ENCODE measurements at places on chromosomes 16 and 17.

GRCh38 chr17:74923538-74924249 is 379 bp upstream of the OTOP2 start:
- peak; percentile 17 for DNase-seq

DNA sequence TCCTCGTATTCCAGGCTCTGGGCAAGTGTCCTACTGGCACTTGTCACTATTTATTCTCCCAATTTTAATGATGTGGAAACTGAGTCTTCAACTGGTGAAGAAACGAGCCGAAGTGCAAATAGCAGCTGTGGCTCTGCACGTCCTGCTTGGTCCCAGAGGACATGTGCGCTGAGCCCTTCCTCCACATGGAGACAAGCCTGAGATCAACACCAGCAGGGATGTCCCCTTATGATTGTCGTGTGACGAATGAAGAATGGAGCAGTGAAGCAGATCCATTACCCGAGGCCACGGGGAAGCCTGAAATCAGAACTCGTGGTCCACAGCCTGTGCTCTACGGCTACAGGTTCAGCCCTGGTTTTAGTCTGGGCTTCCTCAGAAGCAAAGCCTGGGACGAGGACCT is 61.0 kb downstream of the FOXL1 start:
- no peak for DNase-seq

DNA sequence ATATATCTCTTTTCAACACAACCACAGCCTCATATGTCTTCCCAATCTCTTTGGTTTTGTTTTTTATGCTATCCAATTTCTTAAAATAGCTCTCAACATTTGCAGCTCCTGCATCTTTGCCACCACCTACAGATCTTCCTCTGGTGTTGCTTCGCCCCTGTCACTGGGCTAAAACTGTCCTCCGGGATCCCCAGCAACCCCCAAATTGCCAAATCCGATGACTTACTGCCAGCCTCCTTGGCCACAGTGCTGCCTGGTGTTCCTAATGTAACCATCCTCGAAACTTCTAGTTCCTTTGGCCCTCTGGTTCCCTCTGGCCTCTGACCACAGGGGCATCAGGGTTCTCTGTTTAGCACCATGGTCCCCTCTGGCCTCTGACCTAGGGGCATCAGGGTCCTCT is 70.8 kb downstream of the ELAC2 start:
- DNase-seq, result no peak

DNA sequence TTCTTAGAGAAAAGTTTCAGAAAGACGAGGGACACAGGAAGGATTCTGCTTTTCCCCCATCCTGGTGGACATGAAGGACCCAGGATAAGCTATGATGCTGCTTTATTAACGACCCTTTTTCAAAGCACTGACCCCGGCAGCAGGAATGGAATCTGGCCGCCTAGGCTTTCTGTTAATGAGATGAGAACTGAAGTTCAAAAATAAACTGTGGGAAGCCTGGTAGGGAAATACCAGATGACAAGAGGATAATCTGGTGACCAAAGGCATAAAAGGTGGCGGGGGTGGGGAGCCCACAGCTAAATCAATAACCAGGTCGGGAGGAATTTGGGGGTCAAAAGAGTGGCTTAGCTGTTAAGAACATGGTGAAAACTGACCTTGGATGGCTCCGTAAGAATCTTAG is 171.0 kb downstream of the XYLT1 start:
- DNase-seq, result no peak

GRCh38 chr16:85334718-85335583 is 222.7 kb upstream of the CIBAR2 start:
- DNase-seq, result no peak

DNA sequence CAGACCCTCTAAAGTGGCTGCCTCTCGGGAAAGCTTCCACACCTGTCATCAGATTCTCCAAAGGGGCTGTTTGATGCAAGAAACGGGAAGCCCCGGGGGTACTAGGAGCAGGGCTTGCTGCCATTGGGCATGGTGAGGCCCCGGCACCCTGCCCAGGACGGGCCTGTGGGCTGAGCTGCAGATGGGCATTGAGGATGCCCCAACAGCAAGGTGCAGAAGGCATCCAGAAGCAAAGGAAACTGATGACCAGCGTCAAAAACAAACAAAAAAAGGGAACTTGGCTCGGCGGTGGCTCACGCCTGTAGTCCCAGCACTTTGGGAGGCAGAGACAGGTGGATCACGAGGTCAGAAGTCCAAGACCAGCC is 1.5 kb upstream of the LIMD2 start:
- DNase-seq, result no peak

GRCh38 chr16:87702325-87702811 is 63.4 kb downstream of the KLHDC4 start:
- DNase-seq, result no peak

- no peak for DNase-seq
Observed at GRCh38 chr16:58016840-58017446, 8.6 kb upstream of the MMP15 start.

DNA sequence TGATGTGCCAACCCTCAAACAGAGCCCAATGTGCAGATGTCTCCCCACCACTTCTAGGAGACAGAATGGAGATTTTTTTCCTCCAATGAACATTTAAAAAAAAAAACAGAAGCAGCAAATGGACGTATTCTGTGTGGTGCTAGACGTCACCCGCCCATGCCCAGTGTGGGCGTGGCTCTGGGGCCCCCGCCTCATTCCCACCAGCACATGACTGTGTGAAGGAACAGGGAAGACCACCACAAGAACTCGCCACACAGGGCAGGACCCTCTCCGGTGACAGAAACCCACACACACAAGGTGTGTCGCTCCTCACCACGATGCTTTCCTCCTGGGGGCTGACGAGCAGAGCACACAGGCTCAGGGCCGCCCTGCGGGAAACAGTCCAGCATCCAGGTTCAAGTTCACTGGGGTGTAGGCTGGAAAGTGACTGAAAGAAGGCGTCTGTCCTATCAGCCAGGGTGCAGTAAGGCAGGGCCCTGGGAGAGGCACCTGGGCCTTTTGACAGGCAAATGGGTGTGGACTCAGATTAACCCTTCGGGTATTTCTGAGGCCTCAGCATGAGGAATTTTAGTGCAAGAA is 53.5 kb downstream of the KLHDC4 start:
- no peak for DNase-seq

- no peak for DNase-seq
Observed at GRCh38 chr16:19657831-19658230, 60.2 kb downstream of the KNOP1 start.

DNA sequence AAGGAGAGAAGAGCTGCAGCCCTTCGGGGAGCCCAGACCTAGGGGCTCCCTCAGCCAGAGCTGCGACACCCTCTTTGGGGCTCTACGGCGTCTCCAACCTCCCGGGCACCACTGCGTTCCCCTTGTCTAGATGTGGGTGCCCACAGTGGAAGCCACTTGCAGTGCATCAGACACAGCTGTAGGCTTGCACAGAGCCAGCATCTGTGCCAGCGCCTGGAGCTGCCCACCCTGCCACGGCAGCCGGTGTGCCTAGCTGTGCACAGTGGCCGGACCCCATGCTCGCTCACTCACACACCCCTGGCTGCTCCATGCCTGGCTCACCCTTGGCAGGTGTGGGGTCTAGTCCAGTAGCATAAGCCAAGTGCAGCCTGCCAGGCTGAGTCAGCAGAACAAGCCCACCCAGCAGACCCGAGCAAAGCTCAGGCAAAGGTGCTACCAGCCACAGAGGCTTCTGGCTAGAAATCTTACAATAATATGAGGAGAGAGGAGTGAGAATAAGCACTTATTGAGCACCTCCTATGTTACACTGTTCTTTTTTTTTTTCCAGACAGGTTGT is 12.9 kb upstream of the KDM8 start:
- DNase-seq, result no peak

DNA sequence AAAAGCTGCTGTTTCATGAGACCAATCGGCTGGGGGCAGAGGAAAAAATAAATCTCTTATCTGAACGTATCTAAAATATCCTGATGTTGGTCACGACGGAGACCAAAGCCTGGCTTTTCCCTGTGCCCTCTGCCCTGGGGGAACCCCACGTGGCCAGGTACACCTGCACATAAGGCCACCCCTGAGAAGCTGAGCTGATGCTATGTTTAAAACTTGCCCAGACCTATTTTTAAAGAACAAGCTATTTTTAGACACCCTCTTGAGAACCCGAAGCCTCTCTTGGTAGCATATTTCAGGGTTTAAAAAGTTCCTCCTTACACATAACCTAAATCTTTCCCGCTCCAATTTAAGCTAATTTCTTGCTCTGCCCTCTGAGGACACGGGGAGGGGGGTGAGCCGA is 210.4 kb downstream of the GSG1L start:
- no peak for DNase-seq

GRCh38 chr16:57372372-57373116 is at the start of gene CX3CL1:
Gene CX3CL1, plus strand, starts transcription at chr16:57372490. Its CDS starts 79 bp downstream, at chr16:57372569.
- DNase-seq, result no peak

DNA sequence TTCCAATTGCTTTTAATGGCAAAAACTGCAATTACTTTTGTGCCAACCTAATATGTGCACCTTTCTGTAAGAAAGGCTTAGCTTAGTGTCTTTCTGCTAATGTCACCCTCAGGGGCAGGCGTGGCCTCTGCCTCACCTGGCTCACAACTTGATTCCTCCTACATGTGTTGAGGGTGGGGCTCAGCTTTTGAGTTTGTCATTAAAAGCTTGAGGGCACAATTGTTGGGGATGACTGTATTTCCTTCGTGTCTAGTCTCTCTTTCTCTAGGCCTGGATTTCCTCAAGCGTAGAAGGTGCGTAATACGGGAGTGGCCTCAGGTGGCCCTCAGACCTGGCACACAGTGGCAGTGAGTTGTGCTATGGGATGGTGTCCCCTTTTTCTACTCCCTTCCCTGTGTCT is 94.4 kb downstream of the CLEC16A start:
- DNase-seq, result no peak

DNA sequence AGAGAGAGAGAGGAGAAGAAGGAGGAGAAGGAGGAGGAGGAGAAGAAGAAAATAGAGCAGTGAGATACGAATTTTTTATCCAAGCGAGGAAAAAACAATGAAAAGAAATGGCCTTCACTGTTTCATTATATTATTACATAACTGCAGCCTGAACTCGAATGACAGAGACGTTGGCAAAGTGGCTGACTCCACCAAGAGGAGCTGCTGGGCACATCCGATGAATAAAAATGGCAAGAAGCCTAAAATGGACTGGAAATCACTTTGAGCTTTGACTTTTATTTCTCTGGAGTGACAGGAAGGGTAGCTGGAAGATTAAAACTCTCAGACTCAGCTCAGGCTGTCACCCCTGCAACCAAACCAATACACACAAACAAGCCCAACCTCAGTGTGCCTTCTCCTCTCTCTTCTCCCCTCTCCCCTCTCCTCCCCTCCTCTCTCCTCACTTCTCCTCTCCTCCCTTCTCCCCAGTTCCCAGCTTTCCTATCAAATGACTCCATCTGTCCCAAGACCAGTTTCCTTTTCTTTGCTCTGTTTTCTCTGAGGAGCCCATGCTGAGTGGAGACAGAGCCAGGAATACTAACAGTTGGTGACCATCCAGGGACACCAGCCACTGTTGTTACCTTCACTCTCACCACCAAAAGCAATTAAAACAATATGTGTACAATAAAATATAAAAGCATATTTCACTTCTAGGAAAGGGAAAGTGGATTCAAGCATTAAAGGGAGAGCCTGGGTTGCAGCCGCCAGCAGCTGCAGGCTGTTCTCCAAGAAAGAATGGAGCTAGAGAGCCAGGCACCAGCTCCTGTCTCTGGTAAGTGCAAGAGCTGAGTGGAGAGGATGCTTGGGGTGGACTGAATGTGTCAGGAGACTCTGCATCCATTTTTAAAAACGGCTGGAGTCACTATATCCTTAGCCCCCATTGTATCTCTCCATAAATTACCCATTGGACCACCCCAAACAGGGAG is 51.2 kb downstream of the SOX9 start:
- no peak for DNase-seq

Data from stimulated activated CD4-positive, alpha-beta T cell treated with anti-CD3 and anti-CD28 coated beads, TNF-alpha, amount 100 ng/mL, for 1 hour (primary cell).